ENCODE measurements at places on chromosomes 2 and 18. TPM values are rescaled to one million over a fixed set of nuclear protein-coding genes. Genes with fewer than 3 reads are reported as not detected.
A peak's percentile ranks its signal among the peaks of the same experiment; 100 is the strongest.

Gene NYAP2
- 0.14 TPM for total RNA-seq

Gene SERPINB12
- not detected for total RNA-seq

DNA sequence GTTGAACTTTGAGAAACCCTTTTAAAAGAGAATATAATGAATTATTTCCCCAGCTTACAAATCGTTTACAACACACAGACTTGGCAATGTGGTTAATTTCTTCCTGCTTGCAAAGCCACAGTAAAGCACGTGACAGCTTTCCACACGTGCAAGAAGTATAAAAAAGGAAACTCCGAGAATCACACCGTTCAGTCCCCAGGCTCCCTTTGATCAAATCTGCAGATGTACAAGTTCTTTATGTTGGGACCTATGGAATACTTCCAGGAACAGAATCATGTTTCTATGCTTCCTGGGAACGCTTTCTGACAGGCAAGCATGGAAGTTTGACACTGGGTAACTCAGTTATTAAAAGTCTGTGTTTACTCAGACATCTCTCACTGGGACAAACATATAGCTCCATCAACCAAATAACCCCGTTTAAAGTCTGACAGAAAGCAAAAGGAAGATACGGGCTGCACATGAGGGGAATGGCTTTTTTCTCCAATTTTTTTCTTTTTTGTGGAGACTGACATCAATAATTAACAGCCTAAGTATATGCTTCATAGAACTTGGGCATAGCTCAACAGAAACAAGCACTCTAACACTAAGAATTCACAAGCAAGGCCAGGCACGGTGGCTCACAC, 134.8 kb downstream of the EIPR1 start:
- H3K4me3 ChIP-seq, result no peak overlapping the region
- DNase-seq, result no peak
- H3K4me1 ChIP-seq, result no peaks in the 10 kb centered on the region
- peaks cover 7% of the 10 kb centered on the region for H3K36me3 ChIP-seq
- no peak overlapping the region for H3K27ac ChIP-seq

DNA sequence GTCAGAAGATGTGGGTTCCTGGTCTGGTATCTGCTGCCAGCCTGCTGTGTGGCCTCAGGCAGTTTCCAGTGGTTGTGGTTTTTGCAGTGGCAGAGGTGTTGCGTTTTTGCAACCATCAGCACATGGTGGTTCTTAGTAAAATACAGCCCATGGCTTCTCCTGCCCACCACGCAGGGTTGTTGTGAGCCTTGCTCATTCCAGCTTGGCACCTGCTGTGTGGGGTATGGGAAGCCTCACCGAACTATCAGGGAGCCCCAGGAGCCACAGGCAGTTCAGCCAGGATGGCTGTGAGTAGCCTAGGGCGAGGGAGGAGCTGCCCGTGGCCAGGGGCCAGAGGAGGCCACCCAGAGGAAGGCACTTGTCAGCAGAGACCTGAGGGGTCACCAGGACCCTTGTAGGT, 9.8 kb downstream of the ARID5A start:
- H3K4me1 ChIP-seq, result peaks cover 26% of the 10 kb centered on the region
- H3K4me3 ChIP-seq, result no peak overlapping the region
- H3K36me3 ChIP-seq, result peaks cover 50% of the 10 kb centered on the region
- H3K27ac ChIP-seq, result peak overlapping the region; percentile 45

GRCh38 chr2:207810200-207810788, 40.6 kb upstream of the FZD5 start:
- no peaks in the 10 kb centered on the region for H3K4me1 ChIP-seq
- no peaks in the 10 kb centered on the region for H3K27me3 ChIP-seq
- peak overlapping the region; percentile 52 for H3K4me3 ChIP-seq
- DNase-seq, result no peak
- H3K36me3 ChIP-seq, result no peaks in the 10 kb centered on the region

DNA sequence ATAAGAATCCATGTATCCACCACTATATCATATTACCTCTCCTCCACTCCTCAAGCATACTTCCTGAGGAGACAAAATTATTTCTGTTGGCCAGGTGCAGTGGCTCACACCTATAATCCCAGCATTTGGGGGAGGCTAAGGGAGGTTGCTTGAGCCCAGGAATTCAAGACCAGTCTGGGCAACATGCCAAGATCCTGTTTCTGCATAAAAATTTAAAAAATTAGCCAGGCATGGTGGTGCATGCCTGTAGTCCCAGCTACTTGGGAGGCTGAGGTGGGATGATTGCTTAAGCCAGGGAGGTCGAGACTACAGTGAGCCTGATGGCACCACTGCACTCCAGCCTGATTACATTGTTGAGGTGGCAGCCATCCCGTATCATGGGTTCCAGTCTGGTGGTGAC, 9.2 kb downstream of the INHA start:
- DNase-seq, result no peak
- no peaks in the 10 kb centered on the region for H3K4me1 ChIP-seq
- H3K36me3 ChIP-seq, result no peaks in the 10 kb centered on the region
- H3K27me3 ChIP-seq, result no peaks in the 10 kb centered on the region
- no peak overlapping the region for H3K4me3 ChIP-seq
- no peak overlapping the region for H3K27ac ChIP-seq

GRCh38 chr2:21382701-21383520, 259.1 kb downstream of the TDRD15 start:
- DNase-seq, result no peak
- H3K27me3 ChIP-seq, result no peaks in the 10 kb centered on the region
- no peaks in the 10 kb centered on the region for H3K4me1 ChIP-seq
- H3K36me3 ChIP-seq, result no peaks in the 10 kb centered on the region

DNA sequence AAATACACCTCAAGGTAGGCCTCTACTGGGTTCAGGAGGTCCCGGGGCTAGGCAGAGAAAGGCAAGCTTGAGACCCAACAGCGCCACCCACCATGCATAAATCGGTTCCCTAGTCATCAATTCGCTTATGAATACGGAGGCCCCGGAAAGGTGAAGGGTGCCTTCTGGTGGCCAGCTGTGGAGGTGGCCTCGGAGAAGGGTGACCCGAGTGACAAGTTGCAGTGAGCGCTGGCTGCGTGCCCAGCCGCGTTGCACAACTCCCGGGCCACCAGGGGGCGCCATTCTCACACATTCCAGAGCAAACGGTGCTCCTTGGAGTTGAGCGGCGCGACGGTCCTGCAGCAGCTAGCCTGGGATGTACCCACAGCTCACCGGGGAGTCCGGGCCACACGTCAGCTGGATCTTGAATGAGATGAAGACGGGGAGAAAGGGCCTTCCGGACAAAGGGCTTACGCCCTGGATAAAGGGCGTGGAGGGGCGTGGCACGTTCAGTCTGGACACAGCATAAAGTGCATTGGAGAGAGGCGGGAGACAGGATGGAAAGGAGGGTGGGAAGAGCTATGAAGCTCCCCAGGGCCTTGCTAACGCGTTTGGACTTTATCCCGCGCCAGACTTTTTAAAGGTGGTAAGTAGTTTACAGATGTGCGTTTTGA, 20.4 kb downstream of the TMSB10 start:
- H3K4me3 ChIP-seq, result peak overlapping the region; percentile 61
- DNase-seq, result peak; percentile 90
- H3K27me3 ChIP-seq, result no peaks in the 10 kb centered on the region
- no peaks in the 10 kb centered on the region for H3K36me3 ChIP-seq
- H3K4me1 ChIP-seq, result peaks cover 17% of the 10 kb centered on the region

- H3K36me3 ChIP-seq, result no peaks in the 10 kb centered on the region
- H3K27ac ChIP-seq, result no peak overlapping the region
- no peaks in the 10 kb centered on the region for H3K27me3 ChIP-seq
Observed at GRCh38 chr2:175624211-175624761, 377.8 kb downstream of the LNPK start.

DNA sequence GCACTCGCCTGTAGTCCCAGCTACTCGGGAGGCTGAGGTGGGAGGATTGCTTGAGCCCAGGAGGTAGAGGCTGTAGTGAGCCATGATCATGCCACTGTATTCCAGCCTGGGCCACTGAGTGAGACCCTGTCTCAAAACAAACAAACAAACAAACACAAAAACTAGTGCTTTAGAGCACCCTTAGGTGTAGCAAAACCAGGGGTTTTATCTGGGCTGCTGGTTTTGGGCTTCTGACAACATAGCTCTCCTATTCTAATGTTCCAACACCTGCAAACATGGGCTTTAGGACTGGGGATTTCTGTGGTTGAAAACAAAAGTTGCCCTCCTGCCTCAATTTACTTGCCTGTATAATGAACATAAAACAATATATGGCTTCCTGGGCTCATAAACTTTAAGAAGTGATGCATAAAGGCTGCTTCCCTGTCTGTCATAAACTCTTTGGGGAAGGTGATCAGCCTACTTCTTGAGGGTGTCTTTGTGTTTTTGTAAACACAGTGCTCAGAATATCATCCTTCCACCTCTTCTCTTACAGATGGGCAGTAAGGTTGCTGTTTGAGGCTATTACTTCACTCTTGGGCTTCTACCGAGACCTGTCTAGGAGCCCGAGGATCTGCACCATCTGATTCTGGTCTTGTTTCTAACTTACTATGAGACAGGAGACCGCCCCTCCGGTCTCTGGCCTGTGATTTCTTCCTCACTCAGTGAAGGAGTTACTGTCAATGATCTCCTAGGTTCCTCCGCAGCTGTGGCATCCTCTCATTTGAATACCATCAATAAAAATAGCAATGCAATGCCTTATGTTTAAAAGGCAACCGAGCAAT, 246.5 kb downstream of the MYCN start:
- no peak for DNase-seq
- H3K27ac ChIP-seq, result no peak overlapping the region
- no peaks in the 10 kb centered on the region for H3K4me1 ChIP-seq
- no peaks in the 10 kb centered on the region for H3K27me3 ChIP-seq
- H3K4me3 ChIP-seq, result no peak overlapping the region
- no peaks in the 10 kb centered on the region for H3K36me3 ChIP-seq

GRCh38 chr2:186894478-186894877, 45.5 kb upstream of the ZSWIM2 start:
- no peak for DNase-seq
- no peaks in the 10 kb centered on the region for H3K27me3 ChIP-seq
- H3K4me3 ChIP-seq, result no peak overlapping the region
- no peak overlapping the region for H3K27ac ChIP-seq
- H3K4me1 ChIP-seq, result peaks cover 12% of the 10 kb centered on the region
- H3K36me3 ChIP-seq, result no peaks in the 10 kb centered on the region

- DNase-seq, result no peak
- no peaks in the 10 kb centered on the region for H3K27me3 ChIP-seq
- no peak overlapping the region for H3K27ac ChIP-seq
- no peaks in the 10 kb centered on the region for H3K36me3 ChIP-seq
Observed at GRCh38 chr2:148517822-148518221, 126.7 kb upstream of the EPC2 start.

DNA sequence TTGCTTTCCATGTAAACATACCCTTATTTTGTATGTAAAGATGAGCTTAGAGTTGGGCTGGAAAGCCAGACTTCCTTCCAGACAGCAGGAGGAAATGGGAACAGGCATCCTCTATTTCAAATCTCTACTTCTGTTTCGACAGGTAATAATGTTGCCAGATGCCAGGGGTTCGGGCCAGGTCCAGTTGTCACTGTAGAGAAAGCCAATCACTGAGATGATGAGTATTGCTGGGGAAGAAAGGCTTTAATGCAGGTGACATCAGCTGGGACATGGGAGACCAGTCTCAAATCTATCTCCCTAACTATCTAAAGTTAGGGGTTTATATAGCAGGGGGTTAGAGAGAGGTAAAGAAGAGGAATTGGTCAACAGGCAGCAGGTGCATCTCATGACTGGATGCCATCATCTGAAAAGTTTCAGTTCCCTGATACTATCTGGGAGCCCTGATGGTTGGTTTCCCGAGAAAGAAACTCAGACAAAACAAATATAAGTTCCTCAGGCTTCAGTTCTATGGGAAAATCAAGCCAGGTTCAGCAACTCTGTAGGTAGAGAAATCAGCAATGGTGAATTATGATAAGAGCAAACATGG, 9.3 kb upstream of the MTCL1 start:
- H3K4me1 ChIP-seq, result no peaks in the 10 kb centered on the region
- no peaks in the 10 kb centered on the region for H3K27me3 ChIP-seq
- no peak overlapping the region for H3K4me3 ChIP-seq
- DNase-seq, result no peak
- H3K27ac ChIP-seq, result no peak overlapping the region

DNA sequence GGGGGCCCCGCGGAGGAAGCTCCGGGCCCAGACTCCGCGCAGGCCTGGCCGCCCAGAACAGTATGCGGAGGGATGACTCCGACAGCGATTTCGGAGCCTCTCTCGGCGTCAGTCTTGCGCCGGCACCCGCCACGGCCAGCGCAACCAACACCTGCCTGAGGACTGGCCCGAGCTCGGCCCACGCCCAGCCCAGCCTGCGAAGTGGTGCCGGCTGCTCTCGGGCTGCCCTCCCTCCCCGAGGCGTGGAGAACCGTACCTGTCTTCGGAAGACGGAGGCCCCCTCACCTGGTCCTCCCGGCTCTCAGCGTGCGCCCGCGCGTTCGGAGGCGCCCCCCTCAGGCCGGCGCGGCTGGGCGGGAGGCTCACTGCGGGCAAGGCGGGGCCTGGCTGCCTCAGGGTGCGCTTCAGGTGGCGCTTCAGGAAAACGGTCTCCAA, at the start of gene M1AP:
Gene M1AP (minus strand): TSS at position 322 of the 435 bp plus-strand sequence. CDS start 8,055 bp downstream, outside the sequence.
- no peak within 1 kb of the TSS for H3K27ac ChIP-seq
- H3K4me3 ChIP-seq, result peak within 1 kb of the TSS; percentile 47
- no peaks in the 10 kb centered on the region for H3K36me3 ChIP-seq
- no peaks in the 10 kb centered on the region for H3K4me1 ChIP-seq
- H3K27me3 ChIP-seq, result no peaks in the 10 kb centered on the region
- DNase-seq, result no peak

DNA sequence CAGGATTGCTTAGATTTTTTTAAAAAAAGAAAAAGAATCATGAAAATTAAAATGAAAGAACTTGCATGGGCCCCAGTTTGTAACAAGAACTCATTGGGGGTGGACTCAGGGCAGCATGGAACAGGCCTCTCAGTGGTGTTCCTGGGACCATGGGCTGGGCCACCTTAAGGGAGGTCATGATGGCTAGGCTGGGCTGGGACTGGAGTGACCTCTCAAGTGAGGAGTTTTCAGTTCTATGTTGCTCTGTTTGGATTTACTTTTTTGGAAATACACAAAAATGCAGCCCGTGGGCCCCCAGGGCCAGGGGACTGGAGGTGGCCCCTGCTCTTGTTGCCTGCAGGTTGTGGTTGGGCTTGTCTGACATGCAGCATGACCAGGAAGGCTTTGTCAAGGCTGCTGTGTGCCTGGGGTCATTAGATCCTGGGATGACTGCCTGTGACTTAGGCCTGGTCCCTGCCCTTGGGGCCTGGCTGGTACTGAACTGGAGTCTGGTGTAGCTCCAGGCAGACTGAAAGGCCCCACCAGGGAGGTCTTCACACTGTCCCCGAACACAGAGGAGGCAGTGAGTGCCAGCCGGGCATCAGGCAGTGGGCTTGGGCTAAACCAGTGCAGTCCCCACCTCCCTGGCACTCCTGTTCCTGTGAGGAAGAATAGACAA, 115.6 kb downstream of the GLI2 start:
- H3K27ac ChIP-seq, result no peak overlapping the region
- no peaks in the 10 kb centered on the region for H3K36me3 ChIP-seq
- peaks cover 10% of the 10 kb centered on the region for H3K4me1 ChIP-seq
- no peaks in the 10 kb centered on the region for H3K27me3 ChIP-seq

DNA sequence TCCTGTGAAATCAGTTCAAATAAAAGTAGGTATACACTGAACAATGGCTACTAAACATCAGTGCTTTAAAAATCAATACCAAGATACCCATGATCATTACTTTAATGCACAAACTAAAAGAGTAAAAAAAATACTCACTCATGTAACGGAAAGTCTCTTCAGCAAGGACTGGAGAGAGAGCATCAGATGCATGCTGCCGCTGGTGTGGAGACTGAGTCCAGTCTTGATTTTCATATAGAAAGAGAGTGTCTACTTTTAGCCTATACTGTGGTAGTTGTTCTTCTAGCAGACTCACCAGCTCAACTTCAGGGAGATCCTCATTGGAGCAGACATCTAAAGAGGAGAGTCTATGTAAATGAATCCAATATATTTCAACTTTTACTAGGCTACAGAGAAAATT, 44.0 kb downstream of the TRAK2 start:
- no peaks in the 10 kb centered on the region for H3K27me3 ChIP-seq
- DNase-seq, result no peak
- H3K27ac ChIP-seq, result peak overlapping the region; percentile 68
- H3K36me3 ChIP-seq, result no peaks in the 10 kb centered on the region
- H3K4me1 ChIP-seq, result peaks cover 30% of the 10 kb centered on the region
- H3K4me3 ChIP-seq, result peak overlapping the region; percentile 4

Data from thoracic aorta (tissue), 2 donors.